Vagina (tissue), 2 donors: ENCODE measurements at places on chromosomes 7 and 10. TPM values are rescaled to one million over a fixed set of nuclear protein-coding genes. Genes with fewer than 3 reads are reported as not detected.

Gene ANXA7
- total RNA-seq = 90.1 TPM

Gene GRM3
- not detected for total RNA-seq

Gene ADRB1
- total RNA-seq = not detected

Gene LRRN3
- 0.98 TPM for total RNA-seq

Gene CLCN1
- not detected for total RNA-seq

Gene PRKCQ
- total RNA-seq = 3.7 TPM

DNA sequence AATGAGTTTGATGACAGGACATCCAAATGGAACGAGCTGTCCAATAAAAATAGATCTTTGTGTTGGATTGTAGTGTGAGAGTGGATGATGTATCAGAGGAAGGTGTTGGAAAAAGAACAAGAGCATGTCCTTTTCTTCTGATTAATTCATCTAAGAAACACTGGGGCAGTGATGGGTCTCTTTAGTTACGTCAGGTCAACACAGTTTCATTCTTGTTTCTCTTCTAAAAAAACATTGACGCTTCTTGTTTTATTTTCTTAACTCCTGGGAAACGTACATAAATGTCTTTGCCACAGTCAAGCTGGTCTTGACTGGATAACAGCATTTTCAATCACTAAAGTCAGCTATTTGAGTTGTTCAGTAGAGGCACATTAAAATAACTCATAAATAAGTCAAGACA lies 67.0 kb downstream of the PPP1R9A start:
- no peaks in the 10 kb centered on the region for H3K36me3 ChIP-seq
- no peaks in the 10 kb centered on the region for H3K27me3 ChIP-seq
- H3K4me1 ChIP-seq = no peaks in the 10 kb centered on the region
- no peak overlapping the region for H3K4me3 ChIP-seq
- DNase-seq = no peak

GRCh38 chr7:122919643-122920181 lies 33.5 kb upstream of the CADPS2 start:
- no peaks in the 10 kb centered on the region for H3K36me3 ChIP-seq
- no peaks in the 10 kb centered on the region for H3K27me3 ChIP-seq
- DNase-seq = no peak
- H3K4me3 ChIP-seq = no peak overlapping the region

DNA sequence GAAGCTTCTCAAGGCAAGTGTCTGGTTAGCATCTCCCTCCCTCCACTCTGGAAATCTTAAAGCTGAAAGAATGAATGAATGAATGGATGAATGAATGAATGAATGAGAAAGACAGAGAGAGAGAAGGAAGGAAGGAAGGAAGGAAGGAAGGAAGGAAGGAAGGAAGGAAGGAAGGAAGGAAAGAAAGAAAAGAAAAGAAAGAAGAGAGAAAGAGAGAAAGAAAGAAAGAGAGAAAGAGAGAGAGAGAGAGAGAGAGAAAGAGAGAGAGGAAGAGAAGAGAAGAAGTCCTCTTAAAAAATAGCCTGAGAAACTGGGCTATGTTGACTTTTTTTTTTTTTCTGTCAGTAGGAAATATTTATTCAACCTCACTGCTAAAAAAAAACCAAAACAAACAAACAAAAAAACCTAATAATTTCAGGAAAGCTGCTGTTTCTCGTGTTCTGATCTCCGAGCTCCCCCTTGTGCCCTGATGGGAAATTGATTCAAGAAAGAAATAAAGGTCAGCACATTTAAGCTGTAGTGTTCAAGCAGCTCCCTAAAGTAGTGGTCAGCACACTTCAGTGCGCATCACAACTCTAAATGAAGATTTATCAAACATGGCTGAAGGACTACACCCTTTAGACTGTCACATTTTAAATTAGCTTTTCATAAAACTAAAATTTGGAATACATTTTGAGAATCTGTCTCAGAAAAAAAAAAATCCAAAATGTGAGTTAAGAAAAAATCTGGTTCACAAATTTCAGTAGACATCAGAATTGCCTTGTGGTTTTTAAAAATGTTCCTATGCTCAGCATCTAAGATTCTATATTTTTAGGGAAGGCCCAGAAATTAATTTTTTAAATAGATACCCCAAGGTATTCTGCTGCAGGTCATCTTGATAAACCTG lies 154.3 kb downstream of the ELAPOR2 start:
- no peaks in the 10 kb centered on the region for H3K27me3 ChIP-seq
- H3K27ac ChIP-seq = no peak overlapping the region
- H3K4me3 ChIP-seq = no peak overlapping the region
- no peak for DNase-seq
- H3K36me3 ChIP-seq = no peaks in the 10 kb centered on the region

DNA sequence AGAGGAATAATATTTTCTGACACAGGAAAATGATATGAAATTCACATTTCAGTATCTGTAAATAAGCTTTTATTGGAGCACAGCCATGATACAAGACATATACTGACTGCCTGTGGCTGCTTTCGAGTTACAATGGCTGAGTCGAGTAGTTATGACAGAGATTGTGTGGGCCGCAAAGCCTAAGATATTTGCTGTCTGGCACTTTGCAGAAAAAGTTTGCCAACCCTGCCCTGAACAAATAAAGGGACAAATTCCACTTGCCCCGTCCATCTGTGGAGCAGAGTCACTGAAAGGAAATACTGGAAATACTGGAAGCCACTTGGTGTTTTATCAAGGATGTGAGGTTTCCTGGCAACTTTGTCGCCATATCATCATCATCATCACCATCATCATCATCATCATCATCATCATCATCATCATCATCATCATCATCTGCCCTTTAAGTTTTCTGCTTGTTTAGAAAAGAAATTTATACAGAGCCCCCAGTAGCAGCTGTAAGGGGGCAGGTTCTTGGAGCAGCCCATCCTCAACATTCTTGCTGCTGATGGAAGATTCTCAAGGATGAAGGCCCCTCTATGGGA lies 85.8 kb downstream of the TCF7L2 start:
- DNase-seq = no peak
- H3K4me3 ChIP-seq = no peak overlapping the region
- no peak overlapping the region for H3K27ac ChIP-seq
- H3K27me3 ChIP-seq = no peaks in the 10 kb centered on the region

DNA sequence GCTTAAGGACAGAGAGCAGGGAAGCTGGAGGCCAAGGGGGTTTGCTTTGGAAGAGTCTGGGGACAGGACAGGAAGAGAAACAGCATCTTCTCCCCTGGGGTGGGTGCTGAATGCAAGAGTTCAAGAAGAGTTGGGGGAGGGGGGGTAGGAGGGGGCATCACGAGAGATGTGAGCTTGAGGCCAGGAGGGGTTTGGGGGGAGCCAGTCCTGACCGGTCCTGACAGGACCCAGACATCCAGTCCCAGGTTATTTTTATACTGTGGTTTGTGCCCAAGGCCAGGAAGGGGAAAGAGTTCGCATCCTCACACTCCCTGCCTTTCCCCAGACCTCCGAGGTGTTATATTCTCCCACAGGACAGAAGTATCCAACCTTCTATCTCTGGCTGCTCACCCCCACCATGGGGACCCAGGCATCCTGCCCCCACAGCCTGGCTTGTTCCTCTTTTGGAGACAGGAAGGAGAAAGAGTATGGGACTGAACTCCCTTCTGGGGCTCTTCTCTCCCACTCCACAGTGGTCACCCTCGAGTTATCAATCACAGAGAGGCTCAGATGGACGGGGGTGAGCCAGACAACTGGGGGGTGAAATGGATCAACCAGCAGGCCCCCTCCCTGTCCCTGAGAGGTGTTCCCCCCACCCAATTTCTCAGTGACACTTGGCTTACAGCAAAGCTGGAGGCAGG lies 2.8 kb downstream of the TSC22D4 start:
- H3K27me3 ChIP-seq = no peaks in the 10 kb centered on the region
- H3K36me3 ChIP-seq = peaks cover 18% of the 10 kb centered on the region
- H3K27ac ChIP-seq = peak overlapping the region; percentile 92
- peak overlapping the region; percentile 88 for H3K4me3 ChIP-seq
- H3K4me1 ChIP-seq = peaks cover 67% of the 10 kb centered on the region

GRCh38 chr10:82883603-82884002 lies 1008.6 kb downstream of the NRG3 start:
- no peak for DNase-seq
- no peaks in the 10 kb centered on the region for H3K4me1 ChIP-seq
- no peak overlapping the region for H3K4me3 ChIP-seq
- no peaks in the 10 kb centered on the region for H3K36me3 ChIP-seq
- no peak overlapping the region for H3K27ac ChIP-seq
- H3K27me3 ChIP-seq = no peaks in the 10 kb centered on the region

DNA sequence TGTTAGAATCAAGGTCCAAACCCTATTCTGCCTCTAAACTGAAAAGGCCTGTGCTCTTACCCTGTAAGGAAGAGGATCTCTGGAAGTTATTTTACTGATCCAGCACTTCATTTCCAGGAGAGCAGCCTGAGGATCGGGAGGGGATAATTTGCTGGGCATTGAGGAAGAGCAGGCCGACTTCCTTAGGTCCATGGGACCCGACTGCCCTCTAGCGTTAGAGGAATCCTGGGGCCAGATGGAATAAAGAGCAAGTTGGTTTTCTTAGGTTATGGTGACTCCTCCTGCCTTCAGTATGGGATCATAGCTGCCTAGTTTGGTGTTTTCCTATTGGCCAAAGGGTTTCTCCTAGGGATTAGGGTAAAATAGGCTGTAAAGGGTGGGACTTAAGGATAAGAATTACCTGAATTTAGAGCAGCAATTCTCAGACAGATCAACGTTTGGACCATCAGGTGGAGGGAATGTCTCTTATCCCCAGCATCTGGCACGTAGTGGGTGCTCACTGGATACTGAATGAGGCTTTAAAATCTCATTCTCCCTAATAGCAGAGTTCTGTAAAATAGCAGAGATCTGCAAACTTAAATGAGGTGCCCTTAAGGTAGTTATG lies 40.0 kb upstream of the SORBS1 start:
- H3K4me3 ChIP-seq = no peak overlapping the region
- no peaks in the 10 kb centered on the region for H3K27me3 ChIP-seq
- peaks cover 9% of the 10 kb centered on the region for H3K4me1 ChIP-seq
- no peak for DNase-seq
- H3K27ac ChIP-seq = no peak overlapping the region

DNA sequence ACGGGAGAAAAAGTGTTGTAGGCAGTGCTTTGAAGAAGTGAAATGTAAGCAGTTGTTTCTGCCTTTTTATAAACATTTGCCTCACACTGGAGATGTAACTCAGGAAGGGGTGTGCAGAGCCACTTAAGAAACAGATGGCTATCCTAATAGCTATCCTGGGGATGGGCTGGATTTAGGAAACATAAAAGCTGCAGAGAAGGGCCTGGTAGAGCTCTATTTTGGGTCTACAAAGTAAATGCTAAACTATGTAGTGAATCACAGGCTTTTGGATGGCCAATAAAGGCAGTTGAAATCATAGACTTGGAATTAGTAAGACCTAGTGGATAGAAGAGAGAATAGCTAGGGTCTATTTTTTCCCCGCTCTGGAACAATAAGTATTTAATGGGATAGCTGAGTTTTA lies 79.9 kb upstream of the AGR3 start:
- H3K27ac ChIP-seq = peak overlapping the region; percentile 54
- H3K36me3 ChIP-seq = no peaks in the 10 kb centered on the region
- H3K4me3 ChIP-seq = no peak overlapping the region
- H3K27me3 ChIP-seq = no peaks in the 10 kb centered on the region
- DNase-seq = no peak

DNA sequence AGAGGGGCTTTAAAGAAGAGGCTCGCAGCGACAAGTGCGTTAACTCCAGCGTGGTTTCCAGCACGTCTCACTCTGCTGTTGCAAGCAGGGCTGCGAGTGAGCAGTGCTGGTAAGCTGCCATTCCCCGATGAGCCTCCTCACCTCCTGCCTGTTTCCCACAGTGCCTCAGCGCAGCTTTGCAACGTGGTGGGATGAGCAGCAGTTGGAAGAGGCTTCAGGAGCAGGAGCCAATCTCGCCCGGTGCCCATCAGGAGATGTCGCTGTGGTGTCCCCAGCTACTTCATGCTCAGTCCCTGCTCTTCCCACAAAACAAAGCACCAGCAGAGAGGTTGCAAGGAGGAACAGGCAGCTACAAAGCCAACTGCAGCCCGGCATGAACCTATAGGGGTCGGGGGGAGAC lies 2.4 kb upstream of the ADARB2 start:
- no peaks in the 10 kb centered on the region for H3K36me3 ChIP-seq
- H3K4me1 ChIP-seq = peaks cover 16% of the 10 kb centered on the region
- no peak overlapping the region for H3K27ac ChIP-seq
- H3K27me3 ChIP-seq = peaks cover 3% of the 10 kb centered on the region
- no peak for DNase-seq

DNA sequence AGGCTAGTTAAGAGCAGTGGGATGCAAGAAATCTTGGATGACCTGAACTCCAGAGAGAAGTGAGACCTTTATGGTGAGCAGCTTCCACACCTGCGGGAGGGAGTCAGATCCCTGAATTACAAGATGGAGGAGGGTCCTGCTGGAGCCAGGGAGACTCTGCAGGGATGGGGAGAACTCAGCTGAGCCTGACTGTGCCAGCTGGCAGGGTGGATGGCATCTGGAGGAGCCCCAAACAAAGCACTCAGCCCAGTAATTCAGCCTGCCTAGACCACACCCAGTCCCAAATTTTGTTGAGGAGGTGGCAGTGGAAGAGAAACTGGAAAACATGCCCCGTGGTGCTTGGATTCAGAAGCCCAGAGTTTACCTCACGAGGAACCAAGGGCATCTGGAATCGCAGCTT lies 208.2 kb downstream of the WDR11 start:
- no peaks in the 10 kb centered on the region for H3K36me3 ChIP-seq
- H3K27ac ChIP-seq = no peak overlapping the region
- DNase-seq = no peak
- no peaks in the 10 kb centered on the region for H3K4me1 ChIP-seq
- H3K4me3 ChIP-seq = no peak overlapping the region

GRCh38 chr7:21422751-21423150 lies 5.1 kb upstream of the SP4 start:
- H3K4me1 ChIP-seq = peaks cover 7% of the 10 kb centered on the region
- H3K27ac ChIP-seq = no peak overlapping the region
- no peak for DNase-seq
- H3K36me3 ChIP-seq = no peaks in the 10 kb centered on the region
- H3K4me3 ChIP-seq = no peak overlapping the region

- H3K4me3 ChIP-seq = no peak overlapping the region
- no peaks in the 10 kb centered on the region for H3K4me1 ChIP-seq
- H3K27ac ChIP-seq = no peak overlapping the region
- no peaks in the 10 kb centered on the region for H3K27me3 ChIP-seq
- DNase-seq = no peak
Measured at GRCh38 chr7:36661135-36661840, 63.0 kb downstream of the AOAH start.

- no peaks in the 10 kb centered on the region for H3K4me1 ChIP-seq
- DNase-seq = no peak
- H3K27me3 ChIP-seq = no peaks in the 10 kb centered on the region
- no peaks in the 10 kb centered on the region for H3K36me3 ChIP-seq
- H3K4me3 ChIP-seq = no peak overlapping the region
Measured at GRCh38 chr7:123041101-123041500, 45.6 kb upstream of the TAS2R16 start.

- H3K27me3 ChIP-seq = no peaks in the 10 kb centered on the region
- no peaks in the 10 kb centered on the region for H3K36me3 ChIP-seq
- no peak for DNase-seq
Measured at GRCh38 chr7:158757404-158757989, 52.9 kb upstream of the NCAPG2 start.

DNA sequence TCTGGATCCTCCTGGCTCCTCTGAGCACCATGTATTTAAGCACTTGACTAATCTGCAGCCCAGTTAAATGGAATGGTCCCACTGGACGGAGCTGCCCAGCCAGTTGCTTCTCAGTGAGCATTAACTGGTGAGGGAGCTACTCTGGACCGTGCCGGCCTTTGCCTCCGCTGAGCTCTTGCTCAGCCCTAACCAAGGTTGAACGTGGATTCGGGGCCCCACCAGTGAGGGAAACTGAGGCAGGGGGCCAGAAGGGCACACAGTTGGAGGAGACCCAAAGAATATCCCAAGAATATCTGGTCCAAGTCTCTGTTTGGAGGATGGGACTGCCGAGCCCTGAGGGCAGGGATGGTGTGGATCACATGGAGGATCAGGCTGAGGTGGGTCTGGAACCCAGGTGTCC lies 13.7 kb downstream of the ADCYAP1R1 start:
- no peaks in the 10 kb centered on the region for H3K4me1 ChIP-seq
- H3K27ac ChIP-seq = no peak overlapping the region
- H3K36me3 ChIP-seq = no peaks in the 10 kb centered on the region
- no peak overlapping the region for H3K4me3 ChIP-seq
- no peak for DNase-seq
- no peaks in the 10 kb centered on the region for H3K27me3 ChIP-seq
